Occipital lobe (tissue), 3 donors: ENCODE measurements at places on chromosomes 4 and X. TPM values are rescaled to one million over a fixed set of nuclear protein-coding genes. Genes with fewer than 3 reads are reported as not detected.

- no peak for DNase-seq
Observed at GRCh38 chr4:41715155-41715554, 33.4 kb downstream of the PHOX2B start.

DNA sequence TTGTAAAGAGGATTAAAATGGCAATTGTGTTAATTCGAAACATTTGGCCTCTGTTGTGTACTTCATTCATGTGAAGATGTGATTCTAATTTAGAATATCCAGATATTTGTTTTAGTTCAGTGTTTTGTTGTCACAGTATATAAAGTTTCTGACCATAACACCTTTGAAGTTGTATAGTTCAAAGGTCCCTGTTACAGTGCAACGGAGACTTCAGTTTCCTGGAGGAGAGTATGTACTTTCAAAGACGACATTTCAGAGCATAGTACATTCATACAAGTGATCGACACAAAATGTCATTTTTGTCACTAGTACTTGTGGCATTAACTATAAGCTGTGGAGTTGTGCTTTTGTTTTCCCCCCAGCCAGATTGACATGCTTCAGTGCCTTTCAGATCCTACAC lies 372.8 kb upstream of the MAGEB2 start:
- no peak for DNase-seq

DNA sequence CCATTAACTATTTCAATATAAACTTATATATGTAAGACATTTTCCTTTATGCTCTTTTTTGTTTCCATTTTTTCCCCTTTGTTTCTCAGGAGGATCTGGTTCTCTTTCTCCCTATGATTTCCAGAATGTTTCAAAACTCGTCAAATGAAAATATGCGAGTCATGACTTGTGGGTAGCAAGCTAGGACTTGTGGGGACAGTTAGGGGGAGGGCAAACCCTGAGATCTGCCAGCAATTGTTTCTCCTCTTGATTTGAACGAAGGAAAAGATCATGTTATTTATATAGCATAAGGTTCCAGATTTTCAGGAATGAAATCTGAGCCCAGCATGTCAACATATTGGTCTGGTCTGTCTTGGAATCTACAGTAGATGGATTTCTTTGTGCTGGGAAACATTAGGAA lies 28.9 kb upstream of the GPC4 start:
- no peak for DNase-seq

- DNase-seq: peak; percentile 10
Observed at GRCh38 chr4:71187404-71188155, 151.2 kb upstream of the SLC4A4 start.

DNA sequence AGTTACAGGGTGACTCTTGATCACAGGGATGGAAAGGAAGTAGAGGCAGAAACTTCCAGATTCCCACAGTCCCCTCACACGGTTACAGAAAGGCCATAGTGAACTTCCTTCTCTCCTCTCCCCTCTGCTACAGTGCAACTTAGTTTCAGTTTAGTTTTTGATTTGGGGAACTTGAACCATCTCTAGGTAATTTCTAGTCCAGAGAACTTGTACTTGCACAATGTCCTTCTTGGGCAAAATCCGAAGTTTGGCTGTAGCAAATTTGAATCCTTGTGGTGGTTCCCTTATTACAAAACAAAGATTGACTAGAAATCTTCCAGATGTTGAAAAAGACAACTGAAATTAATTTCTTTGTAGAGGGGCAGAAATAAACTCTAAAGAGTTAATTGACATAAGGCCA lies 1.2 kb upstream of the BLTP1 start:
- DNase-seq: no peak

DNA sequence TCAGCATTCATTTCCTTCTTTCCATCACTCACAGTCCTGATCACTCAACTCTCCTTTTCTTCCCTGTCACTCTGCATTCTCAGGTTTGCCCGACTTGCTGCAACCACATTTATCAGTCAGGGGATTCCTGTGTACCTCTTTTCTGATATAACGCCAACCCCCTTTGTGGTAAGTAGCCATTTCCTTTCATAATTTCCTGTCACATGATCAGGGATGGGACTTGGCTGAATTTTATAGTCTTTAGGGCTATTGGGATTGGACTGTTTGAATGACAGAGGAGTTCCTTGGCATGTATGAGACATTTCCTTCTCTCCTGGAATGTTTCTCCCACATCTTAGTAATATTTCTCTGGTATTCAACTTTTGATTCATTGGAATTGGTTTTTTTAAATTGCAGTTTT lies 11.0 kb downstream of the PGM2 start:
- no peak for DNase-seq

GRCh38 chr4:138946306-138946705 lies 69.3 kb upstream of the NOCT start:
- DNase-seq: no peak

- DNase-seq: no peak
Observed at GRCh38 chr4:13559413-13559812, 15.1 kb upstream of the NKX3-2 start.

DNA sequence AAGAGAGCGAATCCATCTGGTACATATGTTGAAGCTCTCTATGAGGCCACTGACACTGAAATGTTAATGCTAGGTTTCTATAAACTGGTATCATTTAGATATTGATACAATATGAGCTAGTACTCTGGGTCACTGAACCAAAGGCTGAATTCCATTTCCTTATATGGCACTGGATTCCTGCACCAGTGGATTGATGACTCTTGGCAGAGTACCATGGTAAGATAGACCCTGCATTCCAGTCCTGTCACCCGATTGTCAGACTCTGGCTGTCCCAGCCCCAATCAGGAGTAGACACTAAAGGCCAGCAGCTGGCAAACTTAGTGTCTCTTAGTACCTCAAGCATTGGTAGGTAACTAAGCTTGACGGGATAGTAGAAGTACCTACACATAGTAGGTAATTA lies 44.0 kb upstream of the EOLA2 start:
- no peak for DNase-seq

- no peak for DNase-seq
Observed at GRCh38 chrX:338281-338835, 19.8 kb upstream of the GTPBP6 start.

The SSX3 gene
- not detected for total RNA-seq

The ZXDA gene
- total RNA-seq: 32.0 TPM

The RGN gene
- 3.6 TPM for total RNA-seq

The TMPRSS11D gene
- not detected for total RNA-seq
